ENCODE measurements at places on chromosomes 12 and 14. TPM values are rescaled to one million over a fixed set of nuclear protein-coding genes. Genes with fewer than 3 reads are reported as not detected.

GRCh38 chr12:32462908-32463307 lies 63.5 kb downstream of the FGD4 start:
- H3K27ac ChIP-seq: no peak overlapping the region
- H3K4me3 ChIP-seq: no peak overlapping the region
- peaks cover 3% of the 10 kb centered on the region for H3K4me1 ChIP-seq
- no peak for DNase-seq
- no peaks in the 10 kb centered on the region for H3K27me3 ChIP-seq
- H3K36me3 ChIP-seq: no peaks in the 10 kb centered on the region

DNA sequence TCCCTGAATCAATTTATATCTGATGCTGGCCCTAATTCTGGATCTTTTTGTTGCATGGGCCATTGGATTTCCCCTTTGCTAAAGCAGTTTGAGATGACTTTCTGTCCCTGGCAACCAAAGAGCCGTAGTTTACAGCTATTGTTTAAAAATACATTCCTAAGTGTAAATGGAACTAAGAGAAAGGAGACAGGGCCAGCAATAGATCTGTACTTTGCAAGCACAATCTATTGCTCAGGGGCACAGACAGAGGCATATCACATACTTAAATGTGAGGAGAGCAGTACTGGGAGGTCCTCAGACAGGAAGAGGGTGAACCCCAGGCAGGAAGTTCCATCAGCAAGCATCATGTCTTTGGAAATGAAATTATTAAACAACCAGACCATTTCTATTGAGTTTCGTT lies 126.6 kb downstream of the ZFP36L1 start:
- H3K4me1 ChIP-seq: peaks cover 48% of the 10 kb centered on the region
- no peaks in the 10 kb centered on the region for H3K27me3 ChIP-seq
- no peak overlapping the region for H3K4me3 ChIP-seq
- no peaks in the 10 kb centered on the region for H3K36me3 ChIP-seq

DNA sequence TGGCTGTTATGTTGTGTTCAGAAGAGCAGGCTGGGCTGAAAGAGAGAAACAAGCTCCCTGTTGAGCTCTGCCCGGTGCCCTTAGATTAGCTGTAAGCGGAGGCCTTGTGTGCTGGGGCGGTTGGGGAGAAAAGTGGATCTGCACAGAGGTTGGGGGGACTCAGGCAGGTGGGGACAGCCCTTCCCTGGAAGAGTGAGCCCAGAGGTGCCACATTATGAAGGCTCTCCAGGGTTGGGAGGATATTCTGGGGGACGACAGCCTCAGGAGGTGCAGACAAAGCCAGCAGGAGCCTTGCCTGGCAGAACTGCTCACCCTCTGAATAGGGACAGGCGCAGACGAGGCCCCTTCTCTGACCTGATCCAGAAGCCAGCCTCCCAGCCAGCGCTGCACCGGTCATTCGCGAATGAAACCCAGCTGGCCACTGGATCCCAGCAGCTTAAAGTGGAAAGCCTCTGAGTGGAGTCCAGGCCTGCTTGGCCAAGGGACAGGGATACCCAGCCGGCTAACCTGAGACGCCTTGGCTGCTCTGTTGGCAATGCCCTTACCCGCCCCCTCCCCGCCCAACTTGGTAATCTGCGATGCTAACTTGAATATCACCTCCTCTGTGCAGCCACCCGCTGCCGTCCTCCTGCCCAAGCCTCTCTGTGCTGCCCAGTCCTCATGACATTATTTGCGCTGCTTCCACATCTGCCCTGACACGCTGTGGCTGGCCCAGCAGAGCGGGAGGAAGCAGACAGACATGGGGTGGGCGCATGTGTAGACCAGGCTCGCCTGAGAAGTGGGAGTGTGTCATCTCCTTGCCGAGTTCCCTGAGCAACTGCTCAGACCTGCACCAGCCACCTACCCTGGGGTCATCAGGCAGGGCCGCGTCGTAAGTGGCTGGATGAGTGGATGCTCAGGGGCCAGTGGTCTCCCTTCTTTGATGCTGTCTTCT lies 5.6 kb downstream of the HIP1R start:
- no peaks in the 10 kb centered on the region for H3K36me3 ChIP-seq
- H3K27ac ChIP-seq: peak overlapping the region; percentile 74
- H3K27me3 ChIP-seq: no peaks in the 10 kb centered on the region
- H3K4me3 ChIP-seq: no peak overlapping the region
- H3K4me1 ChIP-seq: peaks cover 54% of the 10 kb centered on the region

GRCh38 chr12:108559007-108559655 lies 1.8 kb downstream of the SART3 start:
- H3K4me3 ChIP-seq: peak overlapping the region; percentile 3
- H3K27me3 ChIP-seq: no peaks in the 10 kb centered on the region
- no peak for DNase-seq
- no peak overlapping the region for H3K27ac ChIP-seq

GRCh38 chr12:108890208-108890607 lies 10.3 kb downstream of the DAO start:
- no peaks in the 10 kb centered on the region for H3K36me3 ChIP-seq
- DNase-seq: no peak
- H3K4me3 ChIP-seq: no peak overlapping the region
- H3K4me1 ChIP-seq: no peaks in the 10 kb centered on the region
- H3K27ac ChIP-seq: no peak overlapping the region

DNA sequence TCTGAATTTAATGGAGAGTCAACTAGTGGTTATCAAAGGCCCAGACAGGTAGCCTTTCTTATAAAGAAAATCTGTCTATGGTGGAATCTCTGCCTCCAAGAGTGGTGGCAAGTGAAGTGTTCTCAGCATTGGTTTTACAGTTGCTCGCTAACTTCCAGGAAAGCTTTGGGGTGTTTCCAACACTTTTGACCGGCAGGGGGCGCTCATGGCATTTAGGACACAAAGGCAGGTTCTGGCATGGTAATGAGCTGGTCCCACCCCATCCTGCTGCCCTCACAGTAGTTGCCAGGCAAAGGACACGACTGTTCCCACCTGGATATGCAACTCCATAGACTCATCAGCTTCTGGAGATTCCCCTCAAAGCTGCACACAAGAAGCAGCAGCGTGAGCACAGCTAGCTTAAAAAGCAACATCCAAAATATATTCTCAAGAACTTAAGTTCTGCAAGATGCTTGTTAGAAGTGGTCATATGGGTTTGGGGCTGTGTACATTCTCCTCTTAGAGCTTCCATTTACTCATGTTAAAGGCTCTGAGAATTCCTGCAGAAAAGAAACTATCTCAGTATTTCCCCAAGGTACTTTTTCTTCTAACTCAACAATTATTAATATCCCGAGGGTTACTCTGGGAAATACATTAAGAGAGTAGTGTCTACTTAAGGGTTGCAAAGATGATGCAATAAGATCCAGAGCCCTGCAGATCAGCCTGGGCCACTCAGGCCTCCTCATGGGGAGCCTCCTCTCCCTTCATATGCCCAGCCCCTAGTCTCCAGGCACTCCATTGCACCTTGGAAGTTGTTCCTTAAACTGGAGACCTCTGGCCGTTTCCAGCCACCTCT lies 14.8 kb downstream of the PROX2 start:
- H3K4me1 ChIP-seq: peaks cover 10% of the 10 kb centered on the region
- H3K27me3 ChIP-seq: no peaks in the 10 kb centered on the region
- H3K27ac ChIP-seq: no peak overlapping the region
- no peaks in the 10 kb centered on the region for H3K36me3 ChIP-seq
- no peak overlapping the region for H3K4me3 ChIP-seq

GRCh38 chr12:104046306-104046705 lies 3.7 kb downstream of the GLT8D2 start:
- no peak overlapping the region for H3K27ac ChIP-seq
- peaks cover 49% of the 10 kb centered on the region for H3K4me1 ChIP-seq
- H3K4me3 ChIP-seq: no peak overlapping the region
- H3K36me3 ChIP-seq: no peaks in the 10 kb centered on the region
- no peak for DNase-seq

DNA sequence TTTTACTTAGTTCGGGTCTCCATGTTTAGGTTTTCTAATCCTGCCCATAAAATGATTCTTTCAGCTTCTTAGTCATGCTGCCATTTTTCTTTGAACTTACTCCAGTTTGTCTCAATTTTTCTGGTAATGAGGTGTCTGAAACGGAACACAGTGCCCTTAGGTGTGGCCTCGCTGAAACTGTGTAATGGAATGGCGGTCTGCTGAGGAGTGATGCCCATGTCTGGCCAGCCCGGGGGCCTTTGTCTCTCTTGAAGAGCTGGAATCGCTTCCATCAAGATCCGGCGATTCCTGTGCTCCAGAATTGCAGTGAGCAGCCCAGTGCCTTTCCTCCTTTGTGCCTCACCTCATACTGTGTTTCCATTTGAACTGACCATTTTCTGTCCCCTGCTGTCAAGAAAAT lies 112.5 kb downstream of the FBXL14 start:
- no peaks in the 10 kb centered on the region for H3K36me3 ChIP-seq
- peak overlapping the region; percentile 62 for H3K27ac ChIP-seq
- no peak overlapping the region for H3K4me3 ChIP-seq
- H3K4me1 ChIP-seq: peaks cover 15% of the 10 kb centered on the region

DNA sequence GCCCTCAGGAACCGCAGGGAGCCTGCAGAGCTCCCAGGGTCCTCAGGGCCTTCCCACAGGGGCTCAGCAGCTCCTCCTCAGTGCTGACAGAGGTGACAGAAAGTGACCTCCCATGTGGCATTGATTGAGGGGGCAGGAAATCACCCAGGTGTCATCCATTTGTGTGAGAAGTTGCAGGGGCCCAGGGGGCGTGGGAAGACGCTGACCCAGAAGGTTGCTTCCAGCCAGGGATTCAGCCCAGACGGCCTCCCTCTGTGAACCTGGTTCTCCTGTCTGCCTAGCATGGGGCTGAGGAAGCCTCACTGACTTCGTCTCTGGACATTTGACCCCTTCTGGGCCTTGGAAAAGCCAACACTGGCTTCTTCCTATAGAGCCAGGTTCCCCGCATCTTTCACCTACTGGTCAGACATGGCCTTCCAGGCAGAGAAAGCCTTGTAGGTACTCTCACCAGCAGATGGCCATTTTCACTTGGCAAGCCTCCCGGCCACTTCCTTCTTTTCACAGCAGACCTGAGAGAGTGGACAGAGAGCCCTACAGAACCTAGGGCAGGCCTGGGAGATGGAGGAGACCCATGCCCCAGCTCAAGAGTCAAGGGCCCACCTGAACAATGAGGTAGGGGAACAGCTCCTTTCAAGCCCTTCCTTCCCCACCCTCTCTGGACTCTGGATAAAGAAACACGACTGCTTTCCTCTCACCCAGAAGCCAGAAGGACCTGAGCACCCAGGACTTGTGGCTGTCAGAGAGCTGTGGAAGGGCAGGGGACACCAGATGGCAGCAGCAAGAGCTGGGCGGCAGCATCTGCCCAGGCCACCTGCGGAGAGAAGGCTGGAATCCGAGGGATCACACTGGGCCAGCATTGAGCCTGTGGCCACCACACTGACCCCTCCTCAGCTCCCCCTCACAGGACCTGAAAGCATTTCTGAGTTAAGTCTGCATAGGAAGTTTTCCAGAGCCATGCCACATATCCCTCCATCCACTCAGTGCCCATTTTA lies 377.8 kb downstream of the DPF3 start:
- H3K36me3 ChIP-seq: no peaks in the 10 kb centered on the region
- H3K27me3 ChIP-seq: no peaks in the 10 kb centered on the region
- H3K4me3 ChIP-seq: no peak overlapping the region
- DNase-seq: peak; percentile 64

DNA sequence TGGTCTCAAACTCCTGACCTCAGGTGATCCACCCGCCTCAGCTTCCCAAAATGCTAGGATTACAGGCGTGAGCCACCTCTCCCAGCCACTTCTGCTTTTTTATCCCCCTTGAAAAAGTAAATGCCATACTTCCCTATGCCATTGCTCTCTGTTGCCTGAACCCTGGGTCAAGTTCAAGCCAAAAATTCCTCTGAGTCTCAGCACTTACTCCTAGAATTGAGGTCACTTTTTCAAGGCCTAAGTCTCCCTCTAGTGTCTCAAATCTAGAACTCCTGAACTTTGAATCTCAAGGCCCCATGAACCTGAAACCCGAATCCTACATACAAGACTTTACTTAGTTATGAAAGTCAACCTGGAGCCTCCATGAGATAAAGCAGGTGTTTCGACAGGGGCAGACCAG lies 1.4 kb upstream of the APOBEC1 start:
- no peak for DNase-seq
- H3K4me1 ChIP-seq: no peaks in the 10 kb centered on the region
- H3K27me3 ChIP-seq: no peaks in the 10 kb centered on the region
- H3K36me3 ChIP-seq: no peaks in the 10 kb centered on the region
- H3K27ac ChIP-seq: no peak overlapping the region

- DNase-seq: no peak
- H3K27me3 ChIP-seq: no peaks in the 10 kb centered on the region
- no peak overlapping the region for H3K4me3 ChIP-seq
- H3K36me3 ChIP-seq: no peaks in the 10 kb centered on the region
These were observed 24.3 kb downstream of the SYNDIG1L start for GRCh38 chr14:74401504-74402241.

DNA sequence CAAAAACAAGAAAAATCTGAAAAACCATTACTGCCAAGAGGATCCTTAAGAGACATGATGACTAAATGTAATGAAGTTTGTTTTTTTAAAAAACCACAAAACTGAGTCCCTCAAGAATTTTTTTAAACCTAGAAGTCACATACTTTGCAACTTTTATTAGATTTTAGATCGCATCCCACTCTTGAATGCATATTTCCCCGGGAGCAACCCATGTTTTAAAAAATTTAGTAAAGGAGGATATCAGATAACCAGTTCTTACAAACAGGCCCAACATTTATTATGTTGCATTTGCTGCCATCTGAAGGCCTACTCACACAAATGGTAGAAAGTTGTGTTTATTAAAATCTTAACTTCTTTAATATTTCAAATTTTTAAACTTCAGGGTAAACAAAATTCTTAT lies 44.3 kb upstream of the CCT2 start:
- no peaks in the 10 kb centered on the region for H3K27me3 ChIP-seq
- H3K36me3 ChIP-seq: no peaks in the 10 kb centered on the region
- H3K4me3 ChIP-seq: no peak overlapping the region
- DNase-seq: no peak
- H3K4me1 ChIP-seq: peaks cover 4% of the 10 kb centered on the region
- no peak overlapping the region for H3K27ac ChIP-seq

- no peaks in the 10 kb centered on the region for H3K4me1 ChIP-seq
- DNase-seq: no peak
- no peak overlapping the region for H3K4me3 ChIP-seq
- no peak overlapping the region for H3K27ac ChIP-seq
- H3K27me3 ChIP-seq: no peaks in the 10 kb centered on the region
These were observed 378.5 kb upstream of the LMO3 start for GRCh38 chr12:16984484-16984883.

- no peaks in the 10 kb centered on the region for H3K27me3 ChIP-seq
- peaks cover 30% of the 10 kb centered on the region for H3K36me3 ChIP-seq
- H3K27ac ChIP-seq: no peak overlapping the region
- H3K4me3 ChIP-seq: no peak overlapping the region
- DNase-seq: no peak
These were observed 19.5 kb upstream of the HAL start for GRCh38 chr12:96015672-96016071.

- no peak for DNase-seq
- H3K4me1 ChIP-seq: no peaks in the 10 kb centered on the region
- H3K36me3 ChIP-seq: no peaks in the 10 kb centered on the region
These were observed 249.2 kb downstream of the C12orf50 start for GRCh38 chr12:87779858-87780498.

GRCh38 chr12:112965643-112966042 lies 12.7 kb upstream of the OAS2 start:
- no peaks in the 10 kb centered on the region for H3K27me3 ChIP-seq
- peaks cover 86% of the 10 kb centered on the region for H3K36me3 ChIP-seq
- no peaks in the 10 kb centered on the region for H3K4me1 ChIP-seq
- H3K4me3 ChIP-seq: no peak overlapping the region
- peak; percentile 78 for DNase-seq

Gene FAM90A1
- not detected for total RNA-seq

Gene DPPA3
- total RNA-seq: not detected

Gene TAS2R9
- total RNA-seq: not detected

Gene PTPRB
- 34.5 TPM for total RNA-seq

Gene TSPAN19
- not detected for total RNA-seq

Gene HSPB8
- 439 TPM for total RNA-seq

Gene AICDA
- not detected for total RNA-seq

Gene APOF
- total RNA-seq: not detected

Gene ANO4
- total RNA-seq: not detected
